Amniotic stem cell (primary cell): ENCODE measurements at places on chromosomes 11 and 22.

DNA sequence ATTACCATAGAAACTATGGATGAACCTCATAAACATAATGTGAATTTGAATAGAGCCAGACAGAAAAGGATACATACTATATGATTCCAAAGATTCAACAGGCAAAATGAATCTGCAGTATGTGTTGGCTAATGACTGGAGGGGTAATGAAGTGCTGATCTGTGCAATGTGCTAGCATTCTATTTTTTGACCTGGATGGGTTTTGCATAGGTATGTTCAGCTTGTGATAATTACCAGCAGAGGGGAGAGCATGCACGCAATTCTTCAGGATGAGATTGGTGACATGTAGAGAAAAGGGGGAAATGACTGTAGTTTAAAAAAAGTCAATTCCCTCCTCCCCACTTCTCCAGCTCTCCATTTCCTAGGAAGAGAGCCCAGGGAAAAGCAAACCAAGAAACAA lies 618 bp upstream of the CCDC81 start:
- no peak for DNase-seq

- no peak for DNase-seq
Observed at GRCh38 chr11:30635401-30635989, 49.3 kb upstream of the MPPED2 start.

- no peak for DNase-seq
Observed at GRCh38 chr11:2401436-2401984, 960 bp downstream of the TSSC4 start.

GRCh38 chr11:72146625-72147024 lies 11.1 kb downstream of the FOLR3 start:
- no peak for DNase-seq

DNA sequence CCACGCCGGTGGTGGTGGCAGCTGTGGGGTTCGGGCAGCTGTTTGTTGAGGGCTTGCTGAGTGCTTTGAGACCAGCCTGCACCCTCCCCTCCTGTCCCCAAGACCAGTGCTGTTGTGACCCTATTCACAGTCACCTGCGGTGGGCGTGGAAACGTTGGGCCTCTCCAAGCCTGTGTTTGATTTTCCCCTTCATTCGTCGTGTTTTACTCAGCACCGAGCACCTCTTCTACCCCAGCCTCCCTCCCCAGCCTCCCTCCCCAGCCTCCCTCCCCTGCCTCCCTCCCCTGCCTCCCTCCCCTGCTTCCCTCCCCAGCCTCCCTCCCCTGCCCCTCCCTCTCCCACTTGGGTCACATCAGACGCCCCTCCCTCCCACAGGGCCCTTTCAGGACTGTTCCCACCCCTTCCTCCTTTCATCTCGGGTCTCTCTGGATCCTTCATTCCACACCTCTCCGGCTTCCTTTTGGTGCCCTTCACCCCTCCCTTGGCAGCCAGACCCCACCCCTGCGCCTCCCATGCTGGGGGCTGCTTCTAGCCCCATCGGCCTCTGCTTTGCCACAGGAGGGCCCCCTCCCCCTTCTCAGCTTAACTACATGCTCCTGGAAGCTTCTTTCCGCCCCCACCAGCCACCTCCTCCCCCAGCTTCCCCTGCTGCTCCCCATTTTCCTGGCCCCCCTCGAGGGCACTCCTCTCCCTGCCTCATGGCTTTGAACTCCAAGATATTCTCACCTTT lies 14.8 kb downstream of the FRMD8 start:
- DNase-seq: no peak

DNA sequence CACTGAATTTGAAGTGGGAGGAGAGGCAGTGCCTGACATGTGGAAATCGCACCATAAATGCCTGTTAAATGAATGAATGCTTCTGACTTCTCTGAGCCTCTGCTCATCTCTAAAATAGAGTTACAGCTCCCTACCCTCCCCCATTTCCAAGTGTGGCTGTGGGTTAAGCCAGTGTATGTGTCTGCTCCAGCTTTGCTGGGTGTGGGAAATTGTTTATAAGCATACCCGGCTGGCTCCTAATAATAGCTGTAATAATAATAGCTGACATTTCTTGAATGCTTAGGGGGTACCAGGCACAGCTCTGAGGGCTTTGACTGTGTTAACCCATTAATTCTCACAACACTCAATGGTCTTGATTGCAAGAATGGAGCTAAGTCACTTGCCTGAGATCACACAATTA lies 7.0 kb upstream of the FCHSD2 start:
- DNase-seq: no peak

DNA sequence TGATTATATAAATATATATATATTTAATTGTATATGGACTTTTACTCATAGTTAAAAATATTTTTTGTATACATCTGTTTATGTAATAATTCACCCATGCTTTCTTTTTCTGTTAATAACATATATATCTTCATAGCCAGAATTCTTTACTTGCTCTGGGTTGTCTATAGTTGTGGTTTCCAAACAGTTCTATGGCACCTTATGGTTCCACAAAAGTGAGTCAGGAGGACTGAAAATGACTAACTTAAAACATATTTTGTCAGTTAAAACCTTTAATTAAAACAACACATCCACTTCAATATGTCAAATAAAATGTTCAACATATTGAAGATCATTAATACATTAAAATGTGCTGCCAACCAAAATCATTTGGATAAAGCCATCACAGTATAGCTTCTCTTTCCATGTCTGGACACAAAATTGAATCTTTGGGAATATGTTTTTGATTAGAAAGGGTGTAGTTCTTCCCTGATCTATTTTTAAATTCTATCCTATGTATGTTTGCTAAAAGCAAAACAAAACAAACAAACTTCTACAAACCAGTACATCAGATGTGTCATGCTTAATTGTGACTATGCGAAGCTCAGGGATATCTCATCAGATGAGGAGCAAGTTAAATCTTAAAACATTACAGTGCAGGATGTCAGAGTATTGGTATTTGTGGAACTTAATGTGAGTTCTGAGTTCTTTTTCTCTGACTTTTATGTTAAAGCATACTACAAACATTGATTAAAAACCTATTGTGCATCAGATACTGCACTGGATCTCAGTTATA lies 1488.4 kb upstream of the TENM4 start:
- DNase-seq: no peak

DNA sequence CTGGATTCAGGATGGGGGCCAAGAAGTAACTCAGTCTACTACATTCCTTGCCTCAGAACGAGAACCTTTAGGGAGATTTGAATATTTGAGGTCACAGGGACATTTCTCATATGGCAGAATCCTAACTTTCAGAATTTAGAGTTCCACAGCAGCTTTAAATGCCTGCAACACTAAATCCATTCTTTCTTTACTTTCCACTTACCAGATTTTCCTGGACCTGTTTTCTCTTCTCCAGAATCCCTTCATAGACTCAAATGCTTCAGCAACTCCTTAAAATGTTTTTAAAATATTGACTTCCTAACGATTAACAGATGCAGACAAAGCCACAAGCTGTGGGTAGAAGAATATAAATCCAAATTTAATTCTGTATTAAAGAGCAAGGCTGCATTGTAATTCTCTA lies 63.1 kb downstream of the PRSS23 start:
- DNase-seq: no peak

- no peak for DNase-seq
Observed at GRCh38 chr11:64571050-64571409, 20.0 kb upstream of the SLC22A12 start.

DNA sequence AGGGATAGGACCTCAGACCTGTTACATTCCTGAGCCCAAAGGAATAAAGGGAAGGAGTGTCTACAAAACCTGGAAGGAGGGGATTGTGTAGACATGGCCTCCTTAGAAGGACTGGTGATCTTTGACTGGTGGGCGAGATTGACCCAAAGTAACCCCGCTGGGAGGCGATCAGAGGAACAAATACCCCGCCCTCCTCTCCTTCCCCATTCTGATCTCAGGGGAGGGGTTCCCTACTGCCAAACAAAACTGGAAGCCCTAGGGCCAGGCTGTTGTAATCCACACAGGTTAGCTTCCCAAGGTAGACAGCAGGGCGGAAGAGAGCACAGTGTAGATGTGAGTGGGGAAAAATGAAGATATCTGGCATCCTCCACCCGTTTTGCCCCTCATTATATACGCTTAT lies 24.7 kb downstream of the NCF4 start:
- no peak for DNase-seq
